ENCODE measurements at places on chromosomes 7 and 10. TPM values are rescaled to one million over a fixed set of nuclear protein-coding genes. Genes with fewer than 3 reads are reported as not detected.

- DNase-seq = peak; percentile 98
Measured at GRCh38 chr7:73850781-73851207, 8.5 kb upstream of the METTL27 start.

DNA sequence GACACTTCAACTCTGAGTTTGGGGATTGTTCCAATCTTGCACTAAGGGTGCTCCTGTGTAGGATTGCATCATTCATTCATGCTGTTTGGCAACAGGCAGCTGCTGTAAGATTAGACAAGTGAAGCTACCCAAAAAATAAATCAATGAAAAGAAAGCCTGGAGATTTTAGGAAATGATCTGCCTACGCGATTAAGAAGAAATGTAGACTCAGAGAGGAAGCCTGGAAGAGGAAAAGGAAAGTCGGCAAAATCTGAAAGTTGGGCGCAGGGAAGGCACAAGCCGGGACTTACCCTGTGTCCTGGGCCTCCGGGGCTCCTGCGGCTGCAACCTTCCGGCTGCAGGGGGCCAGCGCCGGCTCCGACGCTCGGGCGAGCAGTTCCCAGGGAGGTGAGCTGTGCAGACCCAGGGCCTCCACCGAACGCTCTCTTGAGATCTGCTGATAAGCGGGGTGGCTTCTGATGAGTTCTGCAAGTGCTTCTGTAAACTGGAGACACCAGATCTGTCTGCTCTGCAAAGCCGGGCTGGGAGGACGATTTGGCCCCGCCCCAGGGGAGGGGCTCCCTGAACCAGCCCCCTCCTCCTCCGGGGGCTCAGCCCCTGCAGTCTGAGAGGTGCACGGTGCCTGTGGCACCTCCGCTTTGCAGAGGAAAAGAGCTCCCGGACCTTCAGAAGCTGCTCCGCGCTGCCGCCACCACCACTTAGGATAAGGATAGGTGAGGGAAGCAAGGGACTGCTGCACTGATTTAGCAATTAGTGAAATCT lies 17.4 kb downstream of the PSPH start:
- peak; percentile 58 for DNase-seq

DNA sequence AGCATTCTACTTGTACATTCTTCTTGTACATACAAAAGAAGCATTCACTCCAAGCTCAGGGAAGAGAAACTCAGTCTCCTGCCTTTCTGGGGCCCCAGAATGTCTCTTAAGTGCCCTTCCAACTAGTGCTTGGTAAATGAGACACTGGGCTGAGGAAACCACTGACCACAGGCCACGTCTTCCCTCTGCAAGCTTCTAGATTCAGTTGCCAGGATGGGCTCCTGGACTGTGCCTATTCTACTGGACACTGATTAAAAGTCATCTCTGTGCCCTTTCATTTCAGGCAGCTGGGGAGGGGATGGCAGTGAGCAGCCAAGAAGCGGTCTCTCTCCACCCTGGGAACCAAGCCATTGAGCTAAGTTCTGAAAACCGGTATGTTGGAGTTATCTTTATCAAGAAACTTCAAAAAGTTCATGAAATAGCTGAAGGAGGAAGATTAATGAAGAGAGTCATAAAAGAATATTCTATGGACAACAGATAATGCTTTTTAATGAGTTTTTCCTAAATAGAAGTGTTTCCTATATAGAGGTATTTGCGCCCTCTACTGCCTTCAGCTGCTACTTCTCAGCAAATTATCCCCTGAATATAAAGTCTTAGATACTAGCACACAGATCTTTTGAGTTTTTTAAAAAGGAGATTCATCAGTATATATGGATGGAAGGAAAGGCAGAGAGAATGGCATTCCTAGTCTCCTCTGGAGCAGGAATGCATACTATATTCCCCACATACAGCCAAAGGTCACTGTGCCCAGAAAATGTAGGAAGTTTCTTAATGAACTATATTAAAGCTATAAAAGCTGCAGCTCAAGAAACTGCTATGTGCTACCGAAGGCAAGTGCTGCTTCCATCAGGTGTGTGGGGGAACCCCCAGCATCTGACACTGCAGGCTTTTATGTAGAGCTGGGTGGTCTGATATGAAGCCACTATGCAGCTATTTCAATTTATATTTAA lies 8.4 kb upstream of the IFIT1B start:
- no peak for DNase-seq

The GPR141 gene
- total RNA-seq = not detected

The HDAC9 gene
- total RNA-seq = 28.9 TPM

The ZKSCAN1 gene
- 61.4 TPM for total RNA-seq

GRCh38 chr7:87204933-87205332 lies 14.6 kb downstream of the TMEM243 start:
- DNase-seq = no peak

- DNase-seq = no peak
Measured at GRCh38 chr7:127437241-127437640, 44.7 kb upstream of the ZNF800 start.

The CYP26C1 gene
- total RNA-seq = not detected

DNA sequence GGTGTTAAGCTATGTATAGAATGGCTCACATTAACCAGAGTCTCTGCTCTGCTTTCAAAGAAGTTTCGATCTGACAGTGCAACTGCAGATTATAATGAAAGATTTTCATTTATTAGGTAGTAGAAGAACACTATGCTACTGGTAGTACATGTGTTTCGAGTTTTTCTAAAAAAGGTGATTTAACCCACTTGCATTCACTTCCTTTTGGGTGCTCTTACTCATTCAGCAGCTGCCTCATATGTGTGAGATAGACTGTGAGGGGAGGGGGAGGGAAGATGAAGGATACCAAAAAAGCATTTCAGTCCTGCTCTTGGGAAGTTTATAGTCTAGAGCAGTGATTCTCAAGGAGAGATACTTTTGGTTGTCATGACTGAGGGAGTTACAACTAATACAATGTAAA lies 20.4 kb downstream of the PLEKHA8 start:
- no peak for DNase-seq

DNA sequence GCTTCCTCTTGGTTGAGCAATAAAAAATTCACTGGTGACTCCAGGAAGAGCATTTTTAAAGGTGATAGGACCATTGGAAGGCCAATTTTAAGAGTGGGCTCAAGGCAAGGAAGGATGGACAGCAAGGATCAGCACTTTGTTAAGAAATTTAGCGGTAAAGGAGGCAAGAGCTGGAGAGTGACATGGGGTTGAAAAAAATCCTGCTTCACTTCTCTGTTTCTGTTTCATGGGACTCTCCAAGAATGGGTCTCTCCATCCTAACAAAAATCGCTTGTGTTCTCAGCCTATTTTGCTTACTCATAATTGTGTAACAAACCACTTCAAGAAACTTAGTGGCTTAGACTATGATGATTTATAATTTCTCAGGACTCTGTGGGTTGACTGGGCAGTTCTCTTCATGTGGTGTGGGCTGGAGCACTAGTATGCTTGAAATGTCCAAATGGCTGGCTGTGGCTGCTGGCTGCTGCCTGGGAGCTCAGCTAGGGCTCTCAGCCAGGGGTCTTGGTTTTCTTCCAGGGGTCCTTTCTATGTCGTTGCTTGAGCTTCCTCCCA lies 59.8 kb upstream of the ZNRF2 start:
- peak; percentile 43 for DNase-seq

DNA sequence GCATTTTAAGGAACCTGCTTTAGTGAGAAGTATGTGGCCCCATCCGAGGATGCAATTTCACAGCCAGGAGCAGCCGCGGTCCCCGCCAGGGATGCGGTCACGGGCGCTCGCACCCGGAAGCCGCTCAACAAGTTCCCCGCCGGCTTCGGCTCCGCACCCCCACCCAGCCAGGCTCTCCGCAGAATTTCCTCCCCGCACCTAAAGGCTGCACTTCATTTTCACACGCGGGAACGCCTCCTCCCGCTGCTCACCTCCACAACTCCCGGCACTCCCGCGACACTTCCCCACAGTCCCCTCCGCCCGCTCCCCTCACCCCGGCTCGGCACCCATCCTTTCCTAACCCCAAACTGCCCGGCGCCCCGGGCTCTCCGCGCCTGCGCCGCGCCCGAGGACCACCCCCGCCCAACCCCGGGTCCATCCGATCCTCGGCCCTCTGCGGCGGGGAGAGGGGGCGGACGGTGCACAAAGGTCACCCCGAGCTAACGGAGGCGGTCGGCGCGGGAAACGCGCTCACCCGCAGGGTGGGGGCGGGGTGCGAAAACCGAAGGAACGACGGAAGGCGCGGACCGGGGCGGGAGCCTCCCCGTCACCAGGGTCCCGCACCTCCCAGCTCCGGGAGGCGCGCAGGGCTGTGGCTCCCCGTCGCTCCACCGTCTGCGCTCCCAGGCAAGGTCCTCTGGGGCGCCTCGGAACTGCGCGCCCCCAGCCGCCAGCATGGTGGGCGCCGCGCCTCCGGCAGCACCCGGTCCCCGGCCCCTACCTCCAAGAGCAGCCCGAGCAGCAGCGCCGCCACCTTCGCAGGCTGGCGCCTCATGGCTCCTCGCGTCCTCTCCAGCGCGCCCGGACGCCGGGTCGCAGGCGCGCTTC lies 558 bp downstream of the VOPP1 start:
- DNase-seq = peak; percentile 21

The EPHB6 gene
- total RNA-seq = 0.28 TPM

GRCh38 chr10:63670291-63670898 lies 149.2 kb downstream of the REEP3 start:
- no peak for DNase-seq

DNA sequence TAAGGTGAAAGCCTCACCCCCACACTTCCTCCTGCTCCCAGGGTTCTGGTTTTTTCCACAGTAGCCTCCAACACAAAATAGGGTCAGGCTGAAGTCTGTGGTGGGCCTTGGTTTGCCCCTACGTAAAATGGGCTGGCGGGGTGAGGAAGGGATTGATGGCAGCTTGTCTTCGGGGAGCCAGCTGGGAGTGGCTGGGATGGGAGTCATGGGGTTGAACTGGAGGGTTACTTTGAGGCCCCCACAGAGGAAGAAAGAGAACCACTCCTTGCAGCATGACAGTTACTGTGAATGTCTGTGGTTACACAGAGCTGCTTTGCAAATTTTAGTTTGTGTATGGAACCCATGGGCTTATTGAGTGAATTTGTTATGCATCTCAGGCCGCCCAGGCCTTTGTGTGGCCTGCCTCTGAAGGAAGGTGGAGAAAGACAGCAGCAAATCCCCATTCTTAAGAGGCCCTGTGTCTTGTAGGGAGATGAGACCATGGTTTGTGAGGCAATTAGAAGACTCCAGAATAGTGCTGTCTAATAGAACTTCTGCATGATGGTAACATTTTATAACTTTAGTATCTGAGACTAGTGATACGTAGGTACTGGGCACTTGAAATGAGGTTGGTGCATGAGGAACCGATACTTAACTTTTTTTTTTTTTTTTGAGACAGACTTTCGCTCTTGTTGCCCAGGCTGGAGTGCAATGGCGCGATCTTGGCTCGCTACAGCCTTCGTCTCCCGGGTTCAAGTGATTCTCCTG lies 8.1 kb downstream of the TRIM8 start:
- no peak for DNase-seq

DNA sequence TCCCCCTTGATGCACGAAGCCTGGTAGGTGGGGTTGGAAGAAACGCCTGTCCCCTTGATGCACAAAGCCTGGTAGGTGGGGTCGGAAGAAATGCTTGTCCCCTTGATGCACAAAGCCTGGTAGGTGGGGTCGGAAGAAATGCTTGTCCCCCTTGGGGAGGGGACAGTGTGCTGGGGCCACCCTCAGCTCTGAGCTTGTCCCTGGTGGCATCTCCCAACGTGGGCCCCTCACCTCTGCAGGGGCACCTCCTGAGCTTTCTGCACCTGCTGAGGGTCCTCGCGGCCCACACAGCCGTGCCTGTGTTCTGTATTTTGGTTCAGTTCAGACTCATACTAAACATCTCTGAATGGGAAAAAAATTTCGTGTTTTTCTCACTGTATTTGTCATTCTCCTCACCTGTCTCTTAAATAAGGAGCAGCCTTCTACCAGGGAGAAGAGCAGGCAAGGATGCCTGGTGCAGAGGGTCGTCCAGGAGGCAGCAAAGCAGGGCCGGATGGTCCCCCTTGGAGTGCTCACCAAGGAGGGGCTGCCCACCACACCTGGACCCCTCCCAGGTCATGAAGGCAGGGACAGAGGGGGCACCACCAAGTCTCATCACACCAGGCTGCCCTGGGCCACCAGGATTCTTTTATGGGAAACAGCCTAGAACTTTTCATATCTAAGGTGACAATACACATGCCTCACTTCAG lies 24.7 kb downstream of the VIPR2 start:
- no peak for DNase-seq

The HYAL4 gene
- not detected for total RNA-seq

- no peak for DNase-seq
Measured at GRCh38 chr7:101163279-101164070, 1.9 kb downstream of the VGF start.

The IFIT1 gene
- total RNA-seq = 50.6 TPM

DNA sequence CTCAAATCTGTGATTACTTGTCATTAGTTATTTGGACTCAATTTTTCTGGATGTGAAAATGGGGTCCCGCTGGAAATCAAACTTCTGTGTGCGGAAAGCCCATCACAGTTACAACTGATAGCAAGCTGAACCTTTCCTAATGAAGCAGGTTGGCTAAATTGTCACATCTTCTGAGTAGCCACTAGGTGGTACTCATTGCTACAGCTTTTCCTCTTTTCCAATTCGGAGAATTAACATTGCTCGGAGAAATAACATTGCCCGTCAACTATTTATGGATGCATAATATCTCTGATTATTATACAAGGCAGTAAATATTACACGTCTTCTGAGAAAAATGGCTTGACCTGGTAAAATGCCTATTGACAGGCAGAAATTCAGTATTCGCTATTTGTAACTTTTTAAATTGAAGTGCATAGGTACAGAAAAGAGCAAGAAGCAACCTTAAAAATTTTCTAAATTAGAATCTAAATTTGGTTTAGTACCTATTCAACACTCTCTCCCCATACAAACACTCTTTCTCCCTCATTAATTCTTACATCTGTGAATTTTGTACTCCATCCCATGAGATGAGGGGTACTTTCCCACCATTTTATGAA lies 17.3 kb upstream of the BLOC1S2 start:
- peak; percentile 29 for DNase-seq

DNA sequence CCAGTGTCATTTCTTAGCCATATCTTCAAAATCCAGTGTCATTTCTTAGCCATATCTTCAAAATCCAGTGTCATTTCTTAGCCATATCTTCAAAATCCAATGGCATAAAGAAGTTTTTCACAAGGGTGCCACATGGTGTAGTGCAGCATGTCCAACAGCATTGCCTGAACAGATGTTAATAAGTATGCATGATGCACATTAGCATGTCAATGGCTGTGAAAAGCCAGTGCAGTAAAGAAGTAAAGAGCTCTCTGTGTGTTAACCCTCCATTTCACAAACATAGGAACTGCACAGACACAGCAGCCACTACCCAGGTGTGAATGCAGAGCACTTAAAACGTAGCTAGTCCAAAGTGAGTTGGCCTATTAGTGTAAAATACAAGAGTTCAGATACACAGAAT lies 89.8 kb downstream of the GNAI1 start:
- no peak for DNase-seq

The GBX1 gene
- not detected for total RNA-seq

- no peak for DNase-seq
Measured at GRCh38 chr7:27245124-27245797, 2.7 kb downstream of the EVX1 start.

The MLXIPL gene
- not detected for total RNA-seq

The STRA8 gene
- not detected for total RNA-seq

The TMEM140 gene
- 1.7 TPM for total RNA-seq

- no peak for DNase-seq
Measured at GRCh38 chr7:25985196-25985595, 166.8 kb upstream of the NFE2L3 start.

- DNase-seq = no peak
Measured at GRCh38 chr10:44395902-44396670, 11.2 kb upstream of the CXCL12 start.

The IFIT1B gene
- total RNA-seq = not detected
